ENCODE measurements at places on chromosomes 3 and 15.
A peak's percentile ranks its signal among the peaks of the same experiment; 100 is the strongest.

DNA sequence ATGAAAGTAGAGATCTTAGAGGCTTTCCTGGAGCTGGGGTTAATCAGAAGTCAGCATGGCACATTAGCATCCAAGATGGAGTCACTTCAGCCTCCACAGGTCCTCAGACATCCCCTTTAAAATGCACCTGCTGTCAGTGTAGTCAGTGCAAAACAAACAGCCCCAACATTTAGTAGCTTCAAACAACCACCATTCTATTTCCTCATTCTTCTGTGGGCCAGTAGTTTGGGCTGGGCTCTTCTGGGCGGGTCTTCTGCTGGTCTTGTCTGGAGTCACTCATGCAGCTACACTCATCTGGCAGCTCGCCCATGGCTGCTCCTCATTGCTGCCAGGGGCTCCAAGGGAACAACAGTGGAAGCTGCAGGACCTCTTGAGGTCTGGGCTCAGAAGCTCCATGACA is 99.9 kb downstream of the TLE3 start:
- no peak for DNase-seq

DNA sequence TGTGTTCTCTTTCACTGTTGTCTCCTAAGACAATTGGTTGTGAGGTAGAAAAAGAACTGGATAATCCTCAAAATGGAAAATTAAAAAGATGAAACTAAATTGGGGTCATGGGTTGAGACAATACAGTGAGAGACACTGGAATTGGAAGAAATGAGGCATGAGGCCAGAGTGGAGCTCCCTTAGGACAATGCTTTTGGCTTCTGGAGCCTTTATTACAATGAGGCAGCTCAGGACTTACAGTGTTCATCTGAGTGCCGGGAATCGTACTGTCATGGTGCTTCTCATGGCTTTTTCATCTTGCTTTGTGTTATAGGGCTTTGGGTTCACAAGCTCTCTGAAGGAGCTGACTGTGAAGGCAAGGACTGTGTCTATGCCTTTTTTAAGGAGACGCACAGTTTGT is 293.5 kb downstream of the SOX2 start:
- DNase-seq, result no peak

DNA sequence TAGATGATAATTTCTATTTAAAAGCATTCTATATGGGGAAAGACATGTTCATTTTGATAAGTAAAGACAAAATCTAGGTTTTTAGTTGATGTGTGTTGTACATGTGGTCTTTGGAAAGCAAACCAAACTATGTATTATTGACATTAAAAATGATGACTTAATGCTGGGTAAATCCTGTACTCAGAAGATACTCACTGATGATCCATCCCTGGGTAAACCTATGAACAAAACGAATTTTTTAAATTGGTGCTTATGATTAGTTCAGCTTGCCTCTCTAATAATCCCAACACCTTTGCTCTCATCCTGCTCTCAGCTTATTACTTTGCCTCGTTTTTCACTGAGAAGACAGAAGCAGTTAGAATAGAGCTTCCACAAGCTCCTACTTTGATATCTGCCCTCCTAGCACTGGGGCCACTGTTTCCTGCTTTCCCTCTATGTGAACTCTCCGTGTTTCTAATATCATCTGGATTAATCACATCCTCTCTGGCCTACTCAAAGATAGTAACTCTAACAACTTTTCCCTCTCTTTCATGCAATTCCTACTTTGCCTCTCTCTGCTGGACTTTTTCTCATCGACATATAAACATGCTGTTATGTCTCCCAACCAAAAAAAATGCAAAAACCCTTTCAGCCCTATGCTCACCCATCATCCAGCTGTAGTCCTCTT is 29.3 kb downstream of the RARRES1 start:
- no peak for DNase-seq

GRCh38 chr3:133988631-133989161 is 41.0 kb downstream of the SLCO2A1 start:
- DNase-seq, result peak; percentile 82

GRCh38 chr15:100094127-100094510 is 247.7 kb downstream of the ADAMTS17 start:
- DNase-seq, result peak; percentile 41

DNA sequence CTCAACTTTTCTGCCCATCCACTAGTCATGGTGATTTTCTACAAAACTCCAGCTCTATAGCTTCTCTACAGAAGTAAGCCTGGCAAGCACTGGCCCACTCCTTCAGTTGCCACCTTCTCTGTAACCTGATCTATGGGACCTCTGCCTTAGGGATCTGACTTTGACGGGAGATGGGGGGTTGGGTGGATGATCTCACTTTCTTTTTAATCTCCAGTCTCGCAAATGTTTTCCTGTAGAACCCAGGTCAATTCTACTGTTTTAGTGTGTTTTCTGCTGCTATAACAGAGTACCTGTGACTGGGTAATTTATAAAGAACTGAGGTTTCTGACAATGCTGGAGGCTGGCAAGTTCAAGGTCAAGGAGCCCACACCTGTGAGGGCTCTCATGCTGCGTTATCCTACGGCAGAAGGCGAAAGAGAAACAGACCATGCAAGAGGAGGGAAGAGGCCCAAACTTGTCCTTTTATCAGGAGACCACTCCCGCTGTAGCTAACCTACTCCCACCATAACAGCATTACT is 189.9 kb upstream of the THRB start:
- DNase-seq, result peak; percentile 62

DNA sequence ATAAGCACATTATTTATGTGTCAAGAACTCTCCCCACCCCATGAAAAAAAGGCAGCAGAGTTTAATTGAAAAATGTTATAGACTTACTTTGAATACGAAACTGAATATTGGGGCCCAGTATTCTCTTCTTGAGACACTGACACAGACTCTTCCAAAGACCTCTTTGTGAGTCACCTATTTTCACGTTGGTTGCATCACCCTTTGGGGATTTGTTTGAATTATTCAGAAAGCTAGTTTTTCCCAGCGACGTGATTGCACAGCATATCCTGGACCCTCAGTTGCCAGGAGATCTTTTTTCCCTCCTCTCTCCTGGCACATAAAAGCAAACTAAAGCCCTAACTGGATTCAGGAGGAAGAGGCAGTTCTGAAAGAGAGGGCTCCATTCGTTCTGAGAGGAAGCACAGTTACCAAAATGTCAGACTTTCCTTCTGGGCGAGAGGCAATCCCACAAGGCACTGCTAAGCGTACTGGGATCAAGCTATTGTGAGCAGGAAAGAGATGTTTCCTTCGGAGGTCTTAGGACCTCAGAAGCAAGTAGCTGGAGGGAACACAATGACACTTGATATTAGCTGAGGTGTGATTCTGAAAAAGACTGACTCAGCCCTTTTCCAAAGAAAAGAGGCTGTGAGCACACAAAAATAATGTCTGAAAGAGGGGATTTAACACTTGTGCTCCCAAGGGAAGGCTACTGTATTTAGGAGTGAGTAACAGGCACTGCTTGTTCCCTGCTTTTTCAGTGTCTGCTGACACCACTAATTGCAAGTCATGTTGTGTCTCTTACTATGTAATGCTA is 65.8 kb upstream of the CADPS start:
- peak; percentile 53 for DNase-seq

GRCh38 chr3:45524565-45524964 is 70.0 kb upstream of the LIMD1 start:
- DNase-seq, result no peak

DNA sequence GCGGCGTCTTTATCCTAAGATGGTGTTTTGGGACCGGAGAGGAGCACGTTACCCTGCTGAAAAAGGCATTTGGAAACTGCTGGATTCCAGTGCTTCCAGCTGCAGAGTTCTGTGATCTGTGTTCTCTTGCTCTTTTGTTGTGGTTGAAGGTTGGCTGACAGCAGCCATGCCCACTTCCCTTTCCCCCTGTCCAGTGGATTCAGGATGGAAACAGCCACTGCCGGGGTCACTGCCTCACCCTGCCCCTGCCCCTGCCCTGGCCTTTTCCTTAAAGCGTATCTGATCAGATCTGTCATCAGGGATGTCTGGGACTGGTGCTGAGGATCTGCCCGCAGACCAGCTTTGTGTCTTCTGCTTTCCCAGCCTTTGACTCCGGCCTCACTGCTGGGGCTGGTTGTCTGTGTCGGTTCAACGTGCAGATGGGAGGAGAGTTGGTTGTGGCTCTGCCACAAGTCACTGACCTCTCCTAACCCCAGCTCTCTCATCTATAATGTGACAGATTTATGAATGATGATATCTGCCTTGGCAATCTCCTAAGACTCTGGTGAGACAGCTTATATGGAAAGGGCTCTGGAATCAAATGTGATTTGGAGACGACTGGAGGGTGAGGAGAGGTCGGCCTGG is 219.4 kb upstream of the BHLHE40 start:
- DNase-seq, result no peak

DNA sequence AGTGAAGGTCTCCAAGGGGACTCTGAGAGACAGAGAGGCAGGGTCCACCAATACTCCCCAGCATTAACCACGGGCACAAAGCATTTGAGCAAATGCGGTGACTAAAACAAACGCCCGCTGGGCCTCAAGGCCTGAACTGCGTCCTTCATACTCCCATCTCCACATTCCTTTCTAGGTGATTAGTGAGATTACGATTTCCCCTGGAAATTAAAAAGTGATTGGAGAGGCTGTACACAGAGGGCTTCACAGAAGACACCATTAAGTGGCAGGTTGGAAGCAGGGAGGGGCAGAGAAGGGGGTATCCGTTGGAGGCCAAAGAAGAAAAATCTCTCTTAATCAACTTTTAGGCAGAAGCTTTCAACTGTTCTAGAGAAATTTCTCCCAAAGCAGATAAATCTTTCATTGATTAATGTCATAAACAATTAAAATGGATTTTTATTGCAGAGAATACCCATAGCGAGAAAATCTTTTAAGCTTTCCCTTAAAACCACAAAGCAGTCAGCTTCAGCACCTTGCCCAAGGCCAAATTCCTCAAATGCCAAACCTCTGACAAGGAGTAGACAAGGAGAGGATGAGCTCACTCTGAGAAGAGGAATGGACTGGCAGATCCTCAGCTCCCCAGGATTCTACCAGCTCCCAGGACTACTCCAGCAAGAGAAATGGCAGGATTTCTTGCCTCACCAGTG is 38.2 kb downstream of the MB21D2 start:
- peak; percentile 87 for DNase-seq

DNA sequence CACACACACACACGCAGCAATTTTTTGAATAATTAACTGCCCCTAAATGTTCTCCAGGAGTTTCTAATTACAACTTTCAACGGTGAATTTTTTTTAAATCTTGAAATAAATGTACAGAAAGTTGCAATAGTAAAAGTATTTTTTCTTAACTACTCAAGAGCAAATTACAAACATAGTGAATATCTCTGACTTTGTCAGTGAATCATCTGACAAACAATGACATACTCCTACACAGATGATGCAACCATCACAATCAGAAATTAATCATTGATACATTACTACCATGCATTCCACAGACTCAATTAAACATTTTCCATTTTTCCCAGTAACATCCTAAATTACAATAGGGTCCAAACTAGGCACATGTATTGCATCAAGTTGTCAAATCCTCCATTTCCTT is 597.3 kb downstream of the NAALADL2 start:
- no peak for DNase-seq

- no peak for DNase-seq
Observed at GRCh38 chr3:100419406-100419805, 18.1 kb downstream of the LNP1 start.

GRCh38 chr3:70476174-70476573 is 163.7 kb upstream of the MDFIC2 start:
- no peak for DNase-seq

- DNase-seq, result no peak
Observed at GRCh38 chr3:66320390-66320789, 99.6 kb downstream of the SLC25A26 start.

DNA sequence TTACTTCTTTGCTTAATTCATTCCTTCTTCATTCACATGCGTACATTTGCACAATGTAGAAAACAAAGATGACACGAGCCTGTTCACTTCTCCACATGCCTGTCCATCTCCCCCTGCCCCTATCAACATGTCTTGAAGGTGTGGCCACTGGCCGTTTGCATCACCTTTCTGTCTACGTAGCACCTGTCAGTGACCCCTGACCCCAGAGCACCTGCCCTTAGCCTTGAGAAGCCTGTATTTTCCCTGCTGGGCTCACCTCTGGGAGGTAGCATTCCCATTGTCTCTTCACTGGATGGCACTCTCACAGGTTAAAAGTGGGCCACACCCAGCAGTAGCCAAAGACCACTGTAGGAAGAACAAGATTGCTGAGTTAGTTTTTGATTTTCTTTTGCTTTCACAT is 234.1 kb downstream of the THSD4 start:
- peak; percentile 52 for DNase-seq

DNA sequence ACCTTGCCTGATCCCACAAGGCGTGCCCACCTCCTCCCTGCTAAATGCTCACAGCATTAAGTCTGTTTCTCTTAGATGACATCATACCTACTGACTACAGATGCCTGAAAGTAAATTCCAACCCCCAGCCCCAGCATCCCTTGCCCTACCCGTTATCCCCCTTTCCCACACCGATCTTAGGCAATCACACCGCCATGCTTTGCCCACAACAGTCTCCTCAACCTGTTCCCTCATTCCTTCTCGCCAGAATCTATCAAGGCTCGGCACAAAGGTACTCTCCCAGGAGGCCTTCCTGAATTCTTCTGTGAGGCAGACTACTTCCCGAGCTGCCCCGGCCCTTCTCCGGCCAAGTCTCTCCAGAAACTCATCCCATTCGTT is 789 bp upstream of the SEC61A1 start:
- no peak for DNase-seq

DNA sequence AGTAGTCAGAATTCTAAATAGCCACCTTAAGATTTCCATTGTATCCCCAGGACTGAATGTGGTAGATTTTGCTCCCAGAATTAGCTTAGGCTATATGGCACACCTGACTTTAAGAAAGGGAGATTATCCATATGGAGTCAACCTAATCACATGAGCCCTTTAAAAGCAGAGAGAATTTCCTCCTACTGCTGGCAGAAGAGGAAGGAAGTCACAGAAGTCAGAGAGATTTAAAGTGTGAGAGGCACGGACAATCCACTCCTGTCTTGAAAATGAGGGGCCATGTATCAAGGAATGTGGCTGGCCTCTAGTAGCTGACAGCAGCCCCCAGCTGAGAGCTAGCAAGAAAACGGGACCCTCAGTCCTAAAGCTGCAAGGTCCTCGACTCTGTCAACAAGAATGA is 26.8 kb downstream of the LRRC31 start:
- no peak for DNase-seq

DNA sequence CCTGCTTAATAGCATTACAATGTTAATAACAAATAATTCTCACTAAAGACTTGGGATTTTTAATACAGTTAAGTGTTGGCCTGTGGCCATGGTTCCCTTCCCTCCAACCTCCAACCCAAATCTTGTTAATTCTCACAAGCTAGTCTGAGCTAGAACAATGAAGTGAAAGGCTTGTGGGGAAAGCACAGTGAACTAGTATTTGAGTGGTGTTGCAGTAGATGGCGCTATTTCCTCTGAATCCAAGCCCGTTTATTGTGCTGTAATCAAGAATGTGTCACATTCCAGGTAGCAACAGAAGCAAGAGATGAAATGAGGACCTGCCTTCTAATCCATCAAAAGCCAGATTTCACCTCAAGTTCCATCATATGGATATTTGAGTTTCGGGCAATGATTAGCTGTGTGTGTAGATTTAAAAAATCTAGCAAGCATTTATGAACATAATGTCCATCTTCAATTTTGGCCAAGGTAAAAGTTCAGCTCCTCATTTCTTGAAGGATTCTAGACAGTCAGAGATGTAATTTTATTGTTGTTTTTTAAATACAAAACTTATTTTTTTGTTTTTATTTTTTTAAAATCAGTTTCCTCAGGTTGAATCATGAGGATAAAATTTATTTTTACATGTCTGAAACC is 160.7 kb downstream of the SQOR start:
- peak; percentile 77 for DNase-seq
